ENCODE measurements at places on chromosomes 4 and X. TPM values are rescaled to one million over a fixed set of nuclear protein-coding genes. Genes with fewer than 3 reads are reported as not detected.

Gene TLR6
- 3.0 TPM for total RNA-seq

Gene TLR10
- not detected for total RNA-seq

Gene NDP
- not detected for total RNA-seq

Gene C1QTNF7
- total RNA-seq = not detected

Gene RAB41
- total RNA-seq = not detected

Gene CHIC1
- 8.3 TPM for total RNA-seq

Gene TEX13D
- total RNA-seq = 0.16 TPM

Gene RNF175
- total RNA-seq = 0.37 TPM

Gene CTSO
- total RNA-seq = 2.7 TPM

Gene SLC2A9
- 1.1 TPM for total RNA-seq

Gene TCP11X2
- total RNA-seq = not detected

Gene KLHL4
- not detected for total RNA-seq

Gene RASGEF1B
- total RNA-seq = 0.61 TPM

Gene FBXW7
- total RNA-seq = 39.6 TPM

Gene CWH43
- total RNA-seq = not detected

Gene SOX3
- not detected for total RNA-seq

Gene SSX2B
- not detected for total RNA-seq

Gene XAGE1B
- not detected for total RNA-seq

Gene IQCM
- not detected for total RNA-seq

Gene PPEF2
- total RNA-seq = not detected

Gene CFAP99
- 0.11 TPM for total RNA-seq

Gene TRIM60
- not detected for total RNA-seq

Gene AWAT2
- not detected for total RNA-seq

Gene DNAJB14
- total RNA-seq = 45.1 TPM

Gene PLAC8
- 19.9 TPM for total RNA-seq

Gene HGFAC
- total RNA-seq = not detected

Gene CXCL8
- total RNA-seq = 11.9 TPM

Gene CPXCR1
- not detected for total RNA-seq

Gene ARMCX2
- 3.7 TPM for total RNA-seq

Gene NRK
- total RNA-seq = not detected

Gene SMPX
- total RNA-seq = not detected

Gene ATP11C
- 9.4 TPM for total RNA-seq

All from activated T-helper 17 cell treated with anti-CD3 and anti-CD28 coated beads, Interleukin-2, amount 50 U/mL, for 72 hours (primary cell).